Daoy (cell line): ENCODE measurements at places on chromosomes 6 and 20.
A peak's percentile ranks its signal among the peaks of the same experiment; 100 is the strongest.

DNA sequence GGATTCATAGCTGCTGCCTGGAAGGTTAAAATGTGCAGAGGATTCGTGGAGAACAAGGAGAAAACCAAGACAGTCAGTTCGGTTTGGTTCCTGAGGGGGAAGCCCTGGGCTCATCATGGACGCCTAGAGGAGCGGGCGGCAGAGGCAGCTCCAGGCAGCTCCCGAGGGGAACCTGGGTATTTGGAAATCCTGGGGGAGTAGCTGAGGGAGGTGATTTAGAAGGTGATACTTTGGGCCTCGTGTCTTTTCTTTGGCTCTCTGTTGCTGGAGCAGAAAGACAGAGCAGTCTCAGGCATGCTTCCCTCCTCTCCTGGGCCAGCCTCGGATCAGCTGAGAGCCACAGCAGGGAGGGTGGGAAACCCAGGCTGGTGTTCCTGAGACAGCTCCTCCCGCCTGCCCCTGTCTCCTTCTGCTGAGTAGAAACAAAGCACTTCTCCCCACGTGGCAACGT, 139.5 kb downstream of the DLL1 start:
- no peak for DNase-seq

DNA sequence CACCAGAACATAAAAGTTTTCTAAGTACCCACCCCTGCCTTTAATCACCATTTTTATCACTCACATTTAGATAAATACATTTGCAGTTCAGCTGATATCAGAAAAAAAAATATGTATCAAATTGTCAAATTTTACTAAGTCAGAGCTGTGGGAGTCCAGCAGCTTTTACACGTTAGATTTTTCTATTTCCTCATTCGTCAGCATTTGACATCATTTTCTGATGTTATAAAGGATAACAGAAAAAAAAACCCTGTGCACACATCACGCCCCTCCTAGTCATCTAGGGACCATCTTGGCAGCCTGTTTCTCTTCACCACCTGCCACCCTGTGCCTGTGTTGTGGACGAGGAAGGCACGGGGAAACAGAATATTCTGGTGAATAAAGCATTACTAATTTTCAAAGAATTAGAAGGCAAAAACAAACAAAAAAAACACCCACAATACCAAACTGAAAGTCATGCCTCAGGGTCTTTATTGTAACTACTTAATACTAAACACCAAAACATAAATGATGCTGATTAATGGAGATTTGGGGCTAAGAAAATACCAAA, 12.4 kb downstream of the B4GALT5 start:
- DNase-seq, result peak; percentile 27

DNA sequence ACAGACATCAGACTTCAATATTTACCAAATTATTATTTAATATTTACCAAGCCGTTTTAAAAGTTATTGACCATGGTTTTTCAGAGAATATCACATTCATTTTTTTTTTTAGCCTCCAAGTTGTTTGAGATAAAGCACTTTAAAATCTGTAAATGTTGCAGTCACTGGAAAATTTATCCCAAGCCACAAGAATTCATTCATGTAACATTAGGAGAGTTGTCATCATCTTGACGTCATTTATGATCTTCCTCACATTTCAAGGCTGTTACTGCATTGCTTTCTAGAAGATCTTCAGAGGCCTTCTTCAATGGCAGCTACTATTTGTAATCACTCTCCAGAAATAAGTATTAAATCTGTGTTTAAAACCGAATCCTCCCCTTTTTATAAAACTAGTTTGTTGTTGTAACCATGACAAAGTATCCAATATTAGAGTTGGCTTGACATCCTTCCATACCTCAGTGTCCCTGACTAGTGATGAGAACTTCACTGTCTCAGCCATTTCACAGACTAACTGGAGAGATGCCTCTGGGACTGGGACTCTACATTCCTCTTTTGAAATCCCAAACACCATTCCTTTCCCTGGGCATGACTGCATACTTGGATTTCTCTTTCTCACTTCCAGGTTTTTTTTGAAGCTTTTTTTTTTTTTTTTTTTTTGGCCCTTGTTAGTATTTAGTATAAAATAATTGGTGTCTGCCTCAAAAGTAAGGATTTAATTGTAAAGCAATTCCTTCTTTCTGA, 100.1 kb downstream of the ZFAND3 start:
- no peak for DNase-seq

- no peak for DNase-seq
Observed at GRCh38 chr6:151730496-151730870, 77.0 kb upstream of the ESR1 start.

DNA sequence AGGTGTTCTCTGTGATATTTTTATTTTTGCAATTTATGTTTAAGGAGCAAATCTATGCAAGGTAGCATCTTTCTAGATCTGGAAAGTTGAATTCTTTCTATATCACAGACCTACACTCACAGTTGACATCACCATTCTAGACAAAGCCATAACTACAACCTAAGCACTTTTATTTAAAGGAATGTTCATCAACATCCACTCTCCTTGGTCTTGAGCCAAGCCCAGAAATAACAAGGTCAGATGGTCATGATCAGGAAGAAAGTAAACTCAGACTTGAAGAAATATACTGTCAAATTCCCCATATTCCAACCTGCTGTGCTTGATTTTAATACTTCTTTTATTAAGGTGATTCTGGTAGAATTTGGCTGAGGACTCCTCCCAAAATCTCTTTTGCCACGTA, 32.2 kb downstream of the MMUT start:
- no peak for DNase-seq

GRCh38 chr6:4272996-4273395, 137.6 kb upstream of the ECI2 start:
- DNase-seq, result no peak

- DNase-seq, result no peak
Observed at GRCh38 chr20:12294678-12295077, 377.0 kb downstream of the BTBD3 start.

DNA sequence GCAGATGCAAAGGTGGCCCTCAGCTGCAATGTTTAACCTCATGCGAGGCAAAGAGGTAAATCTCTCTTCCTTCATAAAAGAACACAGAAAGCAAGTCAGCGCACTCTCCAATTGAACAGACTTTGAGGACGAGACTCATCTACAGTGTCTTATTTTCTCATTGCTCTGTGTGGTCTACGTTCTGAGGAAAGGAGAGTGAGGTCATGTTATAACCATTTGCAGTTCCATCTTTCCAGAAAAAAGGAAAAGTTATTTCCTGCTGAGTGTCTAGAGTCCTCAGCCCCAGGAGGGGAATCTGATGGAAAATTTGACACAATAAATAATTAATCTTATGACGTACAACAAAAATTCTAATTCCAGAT, 35.6 kb upstream of the THBS2 start:
- DNase-seq, result no peak

GRCh38 chr6:150576651-150577226, 22.9 kb upstream of the PLEKHG1 start:
- DNase-seq, result no peak

DNA sequence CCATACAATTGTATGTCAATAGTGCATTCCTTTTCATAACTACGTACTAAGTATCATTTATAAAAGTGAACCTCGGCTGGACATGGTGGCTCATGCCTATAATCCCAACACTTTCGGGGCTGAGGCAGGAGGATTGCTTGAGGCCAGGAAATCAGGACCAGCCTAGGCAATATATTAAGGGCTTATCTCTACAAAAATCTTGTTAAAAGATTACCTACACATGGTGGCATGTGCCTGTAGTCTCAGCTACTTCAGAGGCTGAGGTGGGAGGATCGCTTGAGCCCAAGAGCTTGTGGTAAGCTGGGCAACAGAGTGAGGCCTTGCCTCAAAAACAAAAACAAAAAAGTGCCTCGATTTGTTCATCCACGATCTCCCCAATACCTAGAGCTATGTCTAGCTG, 449.7 kb upstream of the SULF2 start:
- no peak for DNase-seq

- no peak for DNase-seq
Observed at GRCh38 chr6:20669571-20670314, 135.5 kb downstream of the CDKAL1 start.

GRCh38 chr6:164066766-164067165, 652.2 kb downstream of the QKI start:
- DNase-seq, result no peak

GRCh38 chr20:44594730-44595129, 12.4 kb downstream of the PKIG start:
- DNase-seq, result peak; percentile 77

DNA sequence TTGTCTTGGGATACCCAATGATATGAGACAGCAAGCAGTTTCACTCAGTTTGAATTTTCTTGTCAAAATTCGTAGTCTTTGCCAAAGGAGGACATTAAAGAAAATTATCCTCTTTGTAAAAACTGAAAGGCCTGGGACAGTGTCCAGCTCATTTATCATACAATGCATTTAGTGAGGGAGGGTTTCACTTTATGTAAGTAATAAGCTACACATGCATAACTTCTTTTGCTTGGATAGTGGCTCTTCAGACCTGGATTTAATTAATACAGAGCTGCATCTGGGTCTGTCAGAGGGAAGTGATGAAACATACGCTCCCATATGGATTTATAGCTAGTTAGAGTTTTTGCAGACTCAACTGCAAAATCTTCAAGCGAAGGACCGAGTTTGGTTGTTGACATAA, 175.6 kb downstream of the PHACTR1 start:
- DNase-seq, result no peak

- no peak for DNase-seq
Observed at GRCh38 chr6:153192943-153193885, 62.1 kb upstream of the RGS17 start.

DNA sequence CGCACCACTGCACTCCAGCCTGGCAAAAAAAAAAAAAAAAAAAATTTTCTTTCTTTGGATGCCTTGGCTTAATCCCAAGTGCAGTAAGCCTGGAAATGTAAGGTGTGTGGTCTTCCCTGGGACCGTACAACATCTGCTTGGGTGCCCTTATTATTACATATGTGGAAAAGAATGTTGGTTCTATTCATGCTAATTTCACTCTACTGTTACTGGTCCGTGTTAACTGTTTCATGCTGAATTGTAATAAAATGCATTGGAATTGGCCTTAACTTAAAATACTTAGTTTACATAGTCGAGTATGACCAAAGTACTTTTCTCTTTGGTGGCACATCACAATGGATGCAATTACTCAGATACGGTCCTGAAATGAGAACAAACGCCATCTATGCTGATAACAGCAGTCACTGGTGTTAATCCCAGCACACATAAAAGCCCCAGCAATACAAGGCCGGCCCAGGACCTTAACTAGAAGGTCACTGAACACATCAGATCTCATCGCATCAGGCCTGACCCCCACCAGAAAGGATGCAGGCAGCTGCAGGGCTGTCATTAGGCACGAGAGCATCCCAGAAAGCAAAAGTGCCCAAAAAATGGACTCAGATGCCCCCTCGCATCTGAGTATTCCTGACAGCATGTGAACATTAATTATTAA, 1.2 kb downstream of the SERPINB6 start:
- no peak for DNase-seq

DNA sequence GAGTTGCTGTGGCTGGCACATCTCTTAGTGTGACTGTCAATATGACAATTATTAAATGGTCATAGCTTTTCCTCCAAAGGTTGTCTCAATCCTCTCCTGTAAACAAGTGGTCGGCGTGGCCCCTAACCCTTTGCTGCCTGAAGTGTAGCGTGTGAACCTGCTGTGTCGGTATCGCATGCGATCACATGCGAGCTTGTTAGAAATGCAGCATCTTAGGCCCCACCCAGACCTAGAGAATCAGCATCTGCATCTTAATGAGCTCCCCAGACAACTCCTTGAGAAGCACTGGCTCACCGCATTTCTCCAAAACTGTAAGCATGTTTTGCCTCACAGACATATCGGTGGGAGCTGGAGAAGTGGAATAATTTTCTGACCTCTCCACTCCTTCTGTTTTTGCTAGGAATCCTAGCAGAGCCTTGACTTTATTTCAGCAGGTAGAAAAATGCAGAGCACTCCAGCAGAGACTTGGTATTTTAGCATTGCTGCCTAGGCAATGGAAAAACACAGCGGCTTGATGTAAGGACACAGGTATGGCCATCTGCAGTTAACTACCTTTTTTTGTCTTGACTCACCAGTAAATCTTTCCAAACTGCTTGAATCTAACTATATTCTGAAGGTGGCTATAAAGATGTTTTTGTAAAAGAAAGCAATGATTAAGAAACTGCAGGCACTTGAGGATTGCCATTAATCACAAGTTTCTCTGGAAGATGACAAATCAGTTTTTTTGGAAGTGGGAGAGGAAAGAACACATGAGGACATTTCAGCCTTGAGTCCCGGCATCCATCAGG, 67.6 kb downstream of the PSMG4 start:
- DNase-seq, result no peak

- DNase-seq, result no peak
Observed at GRCh38 chr6:18393698-18394097, 6.5 kb downstream of the RNF144B start.

DNA sequence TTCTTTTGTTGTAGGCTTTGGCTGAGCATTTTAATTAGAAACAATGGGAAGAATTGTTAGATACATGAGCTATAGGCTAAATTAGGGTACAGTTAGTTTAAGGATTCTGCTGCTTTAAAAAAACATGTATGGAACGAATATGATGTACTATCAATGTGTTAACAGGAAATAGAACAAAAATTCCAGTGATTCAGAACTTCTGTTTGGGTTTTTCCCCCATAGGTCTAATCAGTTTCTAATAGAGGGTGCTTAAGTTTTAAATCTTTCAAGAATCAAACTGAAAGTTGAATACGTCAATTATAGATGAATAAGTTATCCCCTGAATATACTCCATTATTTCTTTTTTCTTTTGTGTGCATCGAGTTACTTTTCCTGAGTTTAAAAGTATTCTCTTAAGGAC, 1.9 kb downstream of the TAB2 start:
- no peak for DNase-seq

- DNase-seq, result peak; percentile 64
Observed at GRCh38 chr6:22826961-22827360, 257.6 kb downstream of the HDGFL1 start.

DNA sequence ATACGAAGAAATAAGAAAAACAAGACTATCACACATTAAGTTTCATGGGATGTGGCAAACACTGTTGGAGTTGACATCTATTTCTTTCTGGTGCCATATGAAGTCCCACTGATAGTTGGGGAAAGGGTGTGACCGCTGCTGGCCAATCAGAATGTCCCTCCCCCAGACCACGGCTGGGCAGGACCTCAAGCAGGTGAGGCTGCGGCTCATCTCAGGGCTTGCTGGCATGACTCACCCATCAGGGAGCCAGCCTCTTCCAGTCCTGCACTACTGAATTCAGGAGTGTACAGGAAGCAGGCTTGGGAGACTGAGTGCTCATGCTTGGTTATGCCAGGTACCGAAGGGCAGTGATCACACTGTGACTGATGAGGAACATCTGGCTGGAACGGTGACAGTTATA, 18.9 kb downstream of the PREP start:
- DNase-seq, result peak; percentile 15
